ENCODE measurements at places on chromosomes 16 and 17. TPM values are rescaled to one million over a fixed set of nuclear protein-coding genes. Genes with fewer than 3 reads are reported as not detected.

DNA sequence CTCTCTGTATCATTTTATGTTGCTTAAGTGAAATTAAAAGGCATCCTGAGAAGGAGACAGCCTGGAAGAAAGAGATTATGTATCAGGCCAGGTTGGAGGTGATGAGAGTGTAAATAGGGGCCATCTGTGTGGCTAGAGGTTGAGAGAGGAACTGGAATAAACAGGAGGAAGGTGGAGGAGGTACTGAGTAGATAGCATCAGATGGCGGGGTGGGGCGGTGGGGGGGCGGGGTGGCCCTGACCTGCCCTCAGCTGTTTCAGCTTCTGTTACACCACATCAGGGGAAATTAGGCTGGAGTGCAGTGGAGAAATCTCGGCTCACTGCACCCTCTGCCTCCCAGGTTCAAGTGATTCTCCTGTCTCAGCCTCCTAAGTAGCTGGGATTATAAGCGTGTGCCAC lies 6.9 kb upstream of the KCNG4 start:
- no peaks in the 10 kb centered on the region for H3K36me3 ChIP-seq
- no peak overlapping the region for H3K27ac ChIP-seq
- H3K4me3 ChIP-seq, result no peak overlapping the region

DNA sequence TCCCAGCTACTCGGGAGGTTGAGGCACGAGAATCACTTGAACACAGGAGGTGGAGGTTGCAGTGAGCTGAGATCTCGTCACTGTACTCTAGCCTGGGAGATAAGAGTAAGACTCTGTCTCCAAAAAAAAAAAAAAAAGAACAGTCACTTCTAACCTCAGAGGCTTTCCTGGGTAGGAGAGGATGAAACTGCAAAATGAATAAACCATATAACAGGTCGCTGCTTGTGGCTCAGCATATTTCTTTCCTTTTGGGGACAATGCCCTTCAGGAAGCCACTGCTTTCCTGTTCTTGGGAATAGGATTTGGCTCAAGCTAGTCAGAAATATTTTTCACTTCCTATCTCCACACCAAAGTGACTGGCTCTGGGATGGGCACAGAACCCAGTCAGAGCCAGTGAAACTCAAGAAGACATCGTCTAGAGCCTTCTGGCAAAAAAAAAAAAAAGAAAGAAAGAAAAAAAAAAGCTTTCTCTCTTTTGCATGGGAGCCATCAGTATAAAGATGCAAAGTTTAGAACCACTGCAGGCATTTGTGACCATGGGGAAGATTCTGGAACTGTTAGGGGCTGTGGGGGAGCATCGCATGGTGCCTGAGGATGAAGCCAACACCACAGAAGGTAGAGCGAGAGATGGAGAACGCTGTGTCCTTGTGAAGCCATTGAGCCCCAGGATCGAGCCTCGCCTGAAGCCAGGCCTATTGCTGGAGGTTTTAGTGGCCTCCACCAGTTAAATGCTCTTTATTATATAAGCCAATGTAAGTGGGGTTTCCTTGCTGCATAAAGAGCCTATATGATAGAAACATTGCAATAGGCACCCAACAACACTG lies 71.8 kb upstream of the MRTFB start:
- peak overlapping the region; percentile 12 for H3K27ac ChIP-seq
- H3K4me3 ChIP-seq, result no peak overlapping the region
- no peaks in the 10 kb centered on the region for H3K27me3 ChIP-seq
- no peaks in the 10 kb centered on the region for H3K36me3 ChIP-seq
- DNase-seq, result no peak
- H3K4me1 ChIP-seq, result no peaks in the 10 kb centered on the region

- no peaks in the 10 kb centered on the region for H3K36me3 ChIP-seq
- no peak for DNase-seq
- no peak overlapping the region for H3K4me3 ChIP-seq
- no peaks in the 10 kb centered on the region for H3K27me3 ChIP-seq
- H3K4me1 ChIP-seq, result no peaks in the 10 kb centered on the region
These were observed 80.1 kb upstream of the GNG13 start for GRCh38 chr16:880471-881171.

DNA sequence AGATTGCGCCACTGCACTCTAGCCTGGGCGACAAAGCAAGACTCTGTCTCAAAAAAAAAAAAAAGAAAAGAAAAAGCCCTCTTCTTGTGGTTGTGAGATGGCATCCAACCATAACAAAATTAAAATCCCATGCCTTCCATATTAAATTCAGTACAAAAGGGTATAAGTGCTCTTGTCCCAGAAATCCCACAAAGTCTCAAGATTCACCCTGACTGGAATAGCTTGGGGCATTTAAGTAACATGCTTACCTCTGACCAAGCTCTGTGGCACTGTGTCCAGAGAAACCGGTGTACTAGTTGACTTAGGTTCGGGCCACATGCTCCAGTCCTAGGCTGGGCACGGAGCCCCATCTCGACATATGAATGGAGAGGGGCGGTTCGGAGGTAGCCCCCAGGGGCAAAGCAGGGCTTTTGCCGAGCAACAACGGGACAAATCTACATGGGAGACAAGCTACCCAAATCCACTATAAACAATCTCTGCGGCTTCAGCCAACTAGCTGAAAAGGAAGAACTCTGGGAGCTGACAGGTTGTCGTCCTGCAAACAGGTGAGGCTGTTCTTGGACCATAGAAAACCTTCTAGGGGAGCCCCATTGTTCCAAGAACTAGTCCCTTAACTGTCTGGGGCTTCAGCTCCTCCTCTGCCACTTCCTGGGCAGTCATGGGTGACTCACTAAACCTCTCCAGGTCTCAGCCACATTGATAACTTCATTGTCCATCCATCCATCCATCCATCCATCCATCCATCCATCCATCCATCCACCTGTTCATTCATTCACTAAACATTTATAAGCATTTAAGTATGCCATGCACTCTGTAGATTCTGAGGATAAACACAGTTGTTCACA lies 10.3 kb upstream of the IL4R start:
- H3K4me3 ChIP-seq, result no peak overlapping the region
- H3K27ac ChIP-seq, result no peak overlapping the region
- no peaks in the 10 kb centered on the region for H3K4me1 ChIP-seq
- no peaks in the 10 kb centered on the region for H3K27me3 ChIP-seq

DNA sequence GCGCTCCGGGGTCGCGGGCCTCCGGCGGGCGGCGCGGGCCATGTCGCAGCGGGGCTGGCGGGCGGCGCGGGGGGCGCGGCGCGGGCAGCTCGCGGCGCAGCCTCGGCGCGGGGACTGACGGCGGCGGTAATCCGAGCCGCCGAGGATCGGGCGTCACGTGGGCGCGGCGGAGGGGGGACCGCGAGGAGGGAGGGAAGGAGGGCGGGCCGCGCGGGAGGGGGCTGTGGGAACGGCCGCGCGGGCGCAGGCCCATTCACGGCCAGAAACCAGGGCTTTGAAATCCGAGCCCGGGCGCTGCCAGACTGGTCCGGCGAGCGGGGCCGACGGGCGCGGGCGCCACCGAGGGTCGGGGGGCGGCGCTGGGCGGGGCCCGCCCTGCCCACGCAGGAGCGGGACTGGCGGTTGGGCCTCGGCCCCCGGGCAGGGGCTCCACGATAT lies at the start of gene MTSS2:
TSS of gene MTSS2 (minus strand) at position 116 of the 438 bp plus-strand sequence. CDS start 262 bp downstream, outside the sequence.
- H3K27ac ChIP-seq, result no peak within 1 kb of the TSS
- DNase-seq, result no peak
- no peaks in the 10 kb centered on the region for H3K4me1 ChIP-seq
- H3K27me3 ChIP-seq, result peaks cover 7% of the 10 kb centered on the region

GRCh38 chr16:56399047-56399446 lies 26.3 kb downstream of the AMFR start:
- DNase-seq, result no peak
- no peak overlapping the region for H3K4me3 ChIP-seq
- no peaks in the 10 kb centered on the region for H3K4me1 ChIP-seq
- peaks cover 26% of the 10 kb centered on the region for H3K36me3 ChIP-seq

The SCIMP gene
- total RNA-seq, result 0.22 TPM

- no peaks in the 10 kb centered on the region for H3K4me1 ChIP-seq
- no peaks in the 10 kb centered on the region for H3K36me3 ChIP-seq
- H3K27me3 ChIP-seq, result no peaks in the 10 kb centered on the region
- no peak for DNase-seq
These were observed 23.8 kb downstream of the OSBPL7 start for GRCh38 chr17:47797797-47798196.

GRCh38 chr17:69269131-69269998 lies 40.7 kb upstream of the ABCA10 start:
- no peaks in the 10 kb centered on the region for H3K36me3 ChIP-seq
- no peak overlapping the region for H3K27ac ChIP-seq
- H3K4me3 ChIP-seq, result no peak overlapping the region
- no peaks in the 10 kb centered on the region for H3K4me1 ChIP-seq

GRCh38 chr17:47945529-47946508 lies 4.4 kb downstream of the PNPO start:
- no peaks in the 10 kb centered on the region for H3K36me3 ChIP-seq
- DNase-seq, result no peak
- H3K27ac ChIP-seq, result no peak overlapping the region
- no peak overlapping the region for H3K4me3 ChIP-seq

The ARL5C gene
- total RNA-seq, result not detected

The PIK3R6 gene
- 0.18 TPM for total RNA-seq

The ZNF821 gene
- 5.3 TPM for total RNA-seq

- H3K4me3 ChIP-seq, result peak overlapping the region; percentile 84
- no peak for DNase-seq
- H3K36me3 ChIP-seq, result no peaks in the 10 kb centered on the region
- peaks cover 29% of the 10 kb centered on the region for H3K4me1 ChIP-seq
- peak overlapping the region; percentile 48 for H3K27ac ChIP-seq
These were observed 1.3 kb downstream of the CLUH start for GRCh38 chr17:2710071-2710802.

GRCh38 chr16:88540346-88540977 lies 29.7 kb upstream of the ZC3H18 start:
- peaks cover 19% of the 10 kb centered on the region for H3K27me3 ChIP-seq
- no peak for DNase-seq
- no peaks in the 10 kb centered on the region for H3K36me3 ChIP-seq

The SENP3 gene
- total RNA-seq, result 121 TPM

The NXN gene
- 0.42 TPM for total RNA-seq

DNA sequence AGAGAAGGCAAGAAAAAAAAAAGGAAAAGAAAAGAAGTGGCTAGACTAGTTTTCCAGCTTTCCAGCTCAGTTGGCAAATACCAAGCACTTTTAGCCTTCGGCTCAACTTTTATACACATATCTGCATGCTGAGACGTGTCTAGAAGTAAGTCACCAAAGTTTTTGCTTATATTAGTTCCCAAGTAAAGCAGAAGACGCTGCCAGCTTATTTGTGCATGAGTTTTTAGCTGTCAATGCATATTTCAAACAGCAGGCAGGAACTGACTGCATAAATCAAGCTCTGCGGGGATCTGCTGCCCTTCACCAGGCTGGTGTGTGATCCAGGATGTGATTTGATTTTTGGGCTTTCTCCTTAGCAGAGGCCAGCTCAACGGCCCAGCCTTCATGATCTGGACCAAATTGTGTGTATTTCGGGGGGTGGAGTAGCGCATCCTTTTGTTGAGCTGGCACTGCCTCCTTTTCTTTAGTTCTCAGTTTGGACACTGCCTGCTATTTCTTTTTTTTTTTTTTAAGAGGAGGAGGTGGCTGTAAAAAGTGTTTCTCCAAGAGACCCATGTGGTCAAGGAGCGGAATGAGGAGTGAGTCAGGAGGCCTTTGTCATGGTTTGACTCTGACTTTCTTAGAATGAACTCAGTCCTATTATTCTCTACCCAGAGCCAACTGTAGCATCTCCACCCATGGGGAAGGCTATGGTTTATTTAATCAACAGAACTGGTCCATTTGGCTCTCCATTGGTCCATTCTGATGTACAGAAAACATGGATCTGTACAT lies 162.6 kb upstream of the XYLT1 start:
- H3K4me1 ChIP-seq, result no peaks in the 10 kb centered on the region
- H3K36me3 ChIP-seq, result no peaks in the 10 kb centered on the region
- no peak overlapping the region for H3K27ac ChIP-seq
- peaks cover 3% of the 10 kb centered on the region for H3K27me3 ChIP-seq
- no peak for DNase-seq
- H3K4me3 ChIP-seq, result no peak overlapping the region

- DNase-seq, result no peak
- no peaks in the 10 kb centered on the region for H3K36me3 ChIP-seq
- no peak overlapping the region for H3K27ac ChIP-seq
- H3K27me3 ChIP-seq, result peaks cover 3% of the 10 kb centered on the region
- no peak overlapping the region for H3K4me3 ChIP-seq
These were observed 89.8 kb downstream of the C16orf95 start for GRCh38 chr16:87227296-87227951.

DNA sequence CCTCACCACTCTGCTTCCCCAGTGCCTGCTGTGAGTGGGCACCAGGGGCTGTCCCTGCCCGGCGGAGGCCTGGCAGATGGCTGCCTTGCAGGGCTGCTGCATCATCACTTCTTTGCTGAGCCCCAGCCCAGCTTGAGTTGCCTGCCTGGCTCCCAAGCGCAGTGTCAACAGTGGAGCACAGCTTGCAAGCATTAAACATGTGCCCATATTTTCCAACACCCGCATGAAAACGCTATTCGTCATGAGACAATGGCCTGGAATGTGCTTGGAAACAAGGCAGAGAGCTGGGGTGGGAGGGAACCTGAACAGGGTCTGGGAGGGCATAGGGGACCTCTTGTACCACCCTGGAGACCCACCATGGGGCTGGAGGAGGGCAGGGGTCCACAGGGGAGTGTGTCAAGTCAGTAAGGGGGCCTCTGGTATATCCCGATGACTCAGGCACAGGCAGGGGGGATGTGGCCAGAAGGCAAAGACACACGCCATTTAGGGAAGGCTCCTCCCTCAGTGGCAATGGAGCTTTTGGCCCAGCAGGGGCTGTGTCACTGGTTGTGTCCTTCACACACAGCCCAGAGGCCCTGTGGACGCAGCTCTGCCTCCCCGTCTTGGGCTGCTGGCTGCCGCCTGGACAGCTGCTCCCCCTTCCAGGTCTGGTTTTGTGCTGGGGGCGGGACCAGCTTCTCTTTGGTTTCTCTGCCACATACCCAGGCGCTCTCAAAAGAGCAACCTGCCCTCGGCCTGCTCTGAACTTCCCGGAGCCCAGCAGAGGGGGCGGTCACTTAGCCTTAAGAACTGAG lies 17.4 kb upstream of the MTSS2 start:
- H3K4me1 ChIP-seq, result no peaks in the 10 kb centered on the region
- DNase-seq, result no peak
- no peak overlapping the region for H3K27ac ChIP-seq
- no peaks in the 10 kb centered on the region for H3K36me3 ChIP-seq
